ENCODE measurements at places on chromosomes 4 and X.

DNA sequence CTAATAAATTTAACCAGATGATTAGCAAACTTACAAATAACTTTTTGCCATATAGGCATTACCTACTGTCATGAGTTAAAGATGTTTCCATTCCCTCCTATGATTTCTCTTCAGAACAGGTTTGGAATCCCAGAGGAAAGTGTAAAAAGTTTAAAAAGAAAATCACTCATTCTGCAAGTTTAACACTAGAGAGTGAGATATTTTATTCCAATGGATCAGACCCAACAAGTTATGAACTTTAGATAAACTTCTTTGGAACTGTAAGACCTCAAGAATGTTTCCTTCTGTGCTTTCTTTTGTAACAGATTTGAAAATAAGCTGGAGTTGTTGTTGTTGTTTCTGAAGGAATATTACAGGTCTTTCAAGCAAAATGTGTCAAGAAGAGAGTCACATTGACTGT is 51.6 kb downstream of the PPP3CA start:
- no peak for DNase-seq

GRCh38 chrX:25277574-25277973 is 261.8 kb upstream of the ARX start:
- DNase-seq: peak; percentile 5

GRCh38 chrX:25344161-25344936 is 328.6 kb upstream of the ARX start:
- peak; percentile 72 for DNase-seq

DNA sequence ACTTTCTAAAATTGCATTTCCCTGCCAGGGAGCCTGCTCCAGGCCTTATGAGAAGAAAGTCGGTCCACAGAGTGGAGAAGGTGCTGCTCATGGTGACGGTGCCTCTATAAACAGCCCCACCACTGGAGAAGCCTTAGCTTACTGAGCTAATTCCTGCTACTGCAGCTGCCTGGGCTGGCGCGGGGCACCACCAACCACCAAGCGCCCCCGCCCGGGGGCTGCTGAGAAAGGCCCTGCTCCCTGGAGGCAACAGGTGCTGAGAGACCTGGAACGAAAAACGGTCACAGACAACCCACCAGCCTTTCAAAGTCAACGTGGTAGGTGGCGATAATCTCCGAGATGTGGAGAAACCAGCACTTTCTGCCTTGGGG is 2.9 kb downstream of the HCFC1 start:
- no peak for DNase-seq

DNA sequence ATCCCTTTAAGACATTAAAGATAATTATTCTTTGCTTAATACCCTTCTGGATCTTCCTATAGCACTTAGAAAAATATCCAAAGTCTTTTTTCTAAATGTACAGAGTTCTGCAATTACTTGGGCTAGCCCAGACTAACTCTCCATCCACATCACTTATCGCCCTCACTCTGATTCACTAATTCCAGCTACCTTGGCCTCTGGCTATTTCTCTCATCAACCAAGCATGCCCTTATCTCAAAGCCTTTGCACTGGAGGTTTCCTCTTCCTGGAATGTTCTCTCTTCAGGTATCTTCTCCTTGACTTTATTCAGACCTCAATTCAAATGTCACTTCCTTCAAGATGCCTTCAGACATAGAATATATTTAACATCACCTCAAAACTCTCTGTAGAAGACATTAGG is 345.1 kb upstream of the SMIM31 start:
- no peak for DNase-seq

DNA sequence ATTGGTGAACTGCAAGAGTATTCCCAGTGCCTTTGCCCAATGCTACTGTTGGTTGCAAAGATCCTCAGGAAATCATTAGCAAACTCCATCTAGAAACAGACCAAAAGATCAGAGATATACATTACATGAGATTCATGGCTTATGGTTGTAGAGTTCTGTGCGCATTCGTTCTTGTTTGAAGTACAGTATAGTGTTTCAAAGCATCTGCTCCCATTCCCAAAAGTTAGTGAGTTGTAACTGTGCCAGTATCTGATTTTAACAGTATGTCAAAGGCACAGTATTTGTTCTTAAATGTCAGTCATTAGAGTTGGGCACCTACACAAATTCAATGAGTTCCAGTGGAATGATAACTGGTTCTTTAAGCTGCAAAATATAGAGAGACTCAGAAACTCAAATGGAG is 314.7 kb upstream of the ATOH1 start:
- no peak for DNase-seq

DNA sequence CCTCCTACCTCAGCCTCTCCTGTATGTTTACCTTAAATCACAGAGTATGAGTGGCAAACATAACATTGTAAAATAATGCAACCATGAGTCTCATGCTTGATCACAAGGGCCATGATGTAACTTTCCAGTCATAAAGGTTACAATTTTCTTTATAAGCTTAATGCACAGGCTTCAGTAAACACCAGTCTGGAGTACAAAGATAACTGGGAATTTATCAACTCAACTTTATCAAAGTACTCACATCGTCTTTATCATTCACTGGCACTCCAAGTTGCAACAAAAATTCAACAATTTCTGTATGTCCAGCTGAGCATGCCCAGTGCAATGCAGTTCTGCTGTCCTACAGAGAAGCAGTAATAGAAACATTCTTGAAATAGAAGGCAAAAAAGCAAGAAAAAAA is 2.8 kb downstream of the PSMD10 start:
- DNase-seq: no peak

- DNase-seq: peak; percentile 11
Observed at GRCh38 chr4:57490520-57491255, 380.5 kb upstream of the IGFBP7 start.

GRCh38 chr4:86890790-86891189 is 1.4 kb downstream of the C4orf36 start:
- DNase-seq: no peak

- no peak for DNase-seq
Observed at GRCh38 chr4:169238445-169238844, 32.3 kb downstream of the SH3RF1 start.

- no peak for DNase-seq
Observed at GRCh38 chr4:99507762-99508161, 3.1 kb upstream of the C4orf17 start.

DNA sequence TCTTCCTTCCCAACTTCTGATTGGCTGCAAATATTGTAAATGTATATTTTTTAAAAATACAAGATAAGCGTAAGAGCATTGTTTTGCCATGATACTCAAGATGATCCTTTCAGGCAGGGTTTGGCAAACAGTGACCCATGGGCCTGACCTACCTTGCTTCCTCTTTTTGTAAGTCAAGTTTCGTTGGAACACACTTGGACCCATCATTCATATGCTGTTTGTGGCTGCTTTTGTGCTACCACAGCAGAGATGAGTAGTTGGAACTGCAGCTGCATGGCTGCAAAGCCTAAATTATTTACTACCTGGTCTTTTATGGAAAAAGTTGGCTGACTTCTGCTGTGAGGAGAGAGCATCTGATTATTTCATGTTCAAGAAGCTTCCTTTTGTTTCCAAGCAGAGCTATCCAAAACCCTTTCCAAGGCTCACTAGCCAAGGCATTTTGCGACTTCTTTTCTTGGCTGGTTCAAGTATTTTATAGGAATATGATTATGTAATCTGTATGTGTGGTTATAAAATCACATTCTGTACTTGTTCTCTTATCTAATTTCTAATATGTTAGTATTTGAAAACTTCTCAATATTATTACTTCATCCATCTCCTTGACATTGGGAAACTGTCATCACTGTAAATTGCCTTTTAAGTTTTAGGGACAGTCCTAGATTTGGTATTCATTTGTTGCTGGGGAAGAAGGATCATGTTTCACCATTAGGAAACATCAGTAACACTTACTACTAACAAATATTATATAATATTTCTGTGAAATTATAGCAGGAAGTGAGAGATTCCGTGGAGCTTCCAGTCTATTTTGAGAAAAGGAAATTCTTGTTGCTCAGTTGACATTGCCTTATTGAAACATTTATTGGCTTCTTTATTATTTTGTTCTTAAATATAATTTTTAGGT is 109.2 kb downstream of the ARHGAP10 start:
- no peak for DNase-seq

- DNase-seq: no peak
Observed at GRCh38 chr4:141638230-141638629, 1.8 kb downstream of the IL15 start.

- no peak for DNase-seq
Observed at GRCh38 chrX:11064851-11065600, 46.1 kb upstream of the HCCS start.

DNA sequence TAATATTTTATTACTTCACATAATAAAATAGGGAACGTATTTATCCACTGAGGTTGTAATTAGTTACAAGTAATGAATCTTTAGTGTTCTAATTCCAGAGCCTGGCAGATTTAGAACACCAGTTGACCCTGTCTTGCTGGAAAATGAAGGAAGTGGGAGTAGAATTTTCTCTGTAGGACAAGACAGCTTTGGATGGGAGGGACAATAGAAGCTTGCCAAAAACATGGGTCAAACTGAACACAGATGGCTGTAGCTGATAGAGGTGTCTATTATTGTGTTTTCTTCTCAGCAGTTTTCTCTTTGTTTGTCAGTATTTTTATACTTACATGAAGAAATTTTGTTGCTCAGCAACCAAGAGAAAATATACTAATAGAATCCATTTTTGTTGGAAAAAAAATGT is 20.2 kb downstream of the FAT4 start:
- DNase-seq: no peak

DNA sequence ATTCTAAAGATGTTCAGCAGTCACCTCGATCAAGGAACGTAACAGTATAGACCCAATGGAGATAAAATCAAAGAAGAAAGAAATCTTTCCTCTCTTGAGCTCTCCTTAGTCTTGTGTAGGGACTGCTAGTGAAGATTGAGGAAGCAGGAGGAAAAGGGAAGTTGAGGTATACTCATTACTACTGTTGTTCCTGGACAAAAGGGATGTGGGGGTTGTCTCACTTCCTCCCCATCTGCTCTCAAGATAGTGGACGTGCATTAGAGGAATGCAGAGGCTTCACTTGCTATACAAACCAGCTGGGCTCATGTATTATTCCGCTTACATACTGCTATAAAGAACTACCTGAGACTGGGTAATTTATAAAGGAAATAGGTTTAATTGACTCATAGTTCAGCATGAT is 208.9 kb upstream of the ARHGEF9 start:
- no peak for DNase-seq

DNA sequence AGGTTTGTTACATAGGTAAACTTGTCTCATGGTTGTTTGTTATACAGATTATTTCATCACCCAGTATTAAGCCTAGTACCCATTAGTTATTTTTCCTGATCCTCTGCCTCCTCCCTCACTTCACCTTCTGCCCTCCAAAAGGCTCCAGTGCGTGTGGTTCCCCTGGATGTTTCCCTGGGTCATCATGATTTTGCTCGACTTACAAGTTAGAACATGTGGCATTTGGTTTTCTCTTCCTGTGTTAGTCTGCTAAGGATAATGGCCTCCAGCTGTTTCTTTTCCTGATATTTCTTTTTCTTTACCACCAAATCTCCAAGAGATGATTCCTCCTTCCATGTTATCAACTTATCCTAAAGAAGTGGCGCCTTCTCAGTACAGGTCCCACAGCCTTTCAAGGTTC is 543.1 kb upstream of the ADGRL3 start:
- no peak for DNase-seq

- no peak for DNase-seq
Observed at GRCh38 chr4:147351083-147351787, 129.7 kb upstream of the EDNRA start.

GRCh38 chrX:115367951-115368350 is 78.4 kb downstream of the LUZP4 start:
- DNase-seq: no peak

DNA sequence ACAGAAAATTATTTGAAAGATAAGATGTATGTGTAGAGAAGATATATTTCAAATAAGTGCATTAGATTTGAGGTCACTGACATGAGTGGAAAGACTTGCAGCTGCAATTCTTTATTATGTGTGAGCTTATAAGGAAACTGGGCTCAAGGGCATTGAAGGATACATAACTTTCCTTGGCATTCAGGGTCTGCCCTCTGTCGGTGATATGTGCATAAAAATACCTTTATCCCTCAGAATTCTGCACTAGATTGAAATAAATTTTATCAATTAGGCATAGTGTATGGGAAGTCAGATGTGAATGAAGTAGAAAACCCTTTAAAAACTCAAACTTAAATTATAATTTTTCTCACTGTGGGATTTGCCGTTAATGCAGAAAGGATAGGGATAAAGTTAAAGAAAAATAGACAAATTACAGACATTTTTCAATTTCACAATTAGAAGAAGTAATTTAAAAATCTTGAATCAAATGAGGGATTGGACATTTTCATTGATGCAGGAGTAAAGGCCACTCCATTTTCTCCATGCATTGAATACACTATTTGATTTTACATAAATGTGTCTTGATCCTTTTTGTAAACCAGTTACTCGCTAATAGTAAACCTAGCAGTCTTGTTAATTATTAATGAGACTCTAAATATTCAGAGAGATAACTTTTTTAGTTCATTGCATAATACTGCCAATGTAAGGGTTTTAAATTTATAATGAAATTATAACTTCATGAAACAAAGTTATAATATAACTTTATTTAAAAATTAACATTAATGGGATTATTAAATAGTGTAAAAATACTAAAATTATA is 21.0 kb upstream of the ETNPPL start:
- DNase-seq: no peak

DNA sequence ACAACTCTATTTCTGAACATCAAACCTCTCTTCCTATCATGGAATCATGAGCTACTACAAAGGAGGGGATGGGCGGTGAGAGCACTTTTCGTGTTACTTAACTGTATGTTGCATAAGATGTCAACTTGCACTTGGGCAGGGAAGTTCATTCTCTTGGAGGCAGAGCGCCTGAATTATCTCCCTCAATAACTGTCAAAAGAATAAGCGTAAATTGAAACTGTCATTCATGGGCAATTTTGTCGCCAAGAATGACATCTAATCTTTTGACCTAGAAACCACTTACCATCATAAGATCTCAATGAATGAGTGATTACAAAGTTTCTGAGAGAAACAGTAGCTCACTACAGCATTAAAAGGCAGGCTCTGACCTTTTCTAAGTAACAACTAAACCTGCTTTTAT is 23.5 kb upstream of the USP26 start:
- DNase-seq: no peak

GRCh38 chr4:33161202-33161601 is 2441.0 kb downstream of the PCDH7 start:
- DNase-seq: no peak

GRCh38 chr4:87051121-87051713 is 116.4 kb downstream of the AFF1 start:
- DNase-seq: no peak

DNA sequence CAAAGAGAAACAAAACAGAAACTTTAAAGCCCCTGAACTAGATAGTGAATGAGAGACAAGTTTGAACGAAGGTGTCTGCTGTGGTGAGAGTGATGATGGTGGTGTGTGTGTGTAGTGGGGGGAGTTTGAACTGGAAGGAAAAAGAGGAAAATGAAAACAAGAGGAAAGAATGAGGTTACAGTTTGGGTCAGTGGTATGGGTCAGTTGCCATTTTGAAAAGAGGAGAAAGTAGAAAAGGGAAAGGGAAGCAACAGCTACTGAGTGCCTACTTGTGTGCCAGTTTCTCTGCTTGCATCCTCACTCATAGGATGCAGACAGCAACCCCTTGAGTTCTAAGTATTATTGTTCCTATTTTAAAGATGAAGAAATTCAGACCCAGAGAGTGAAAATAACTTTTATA is 26.0 kb downstream of the NHSL2 start:
- DNase-seq: no peak

Measured in NCI-H345 (cell line).